ENCODE measurements at places on chromosomes 11 and 22.

- no peak for DNase-seq
Observed at GRCh38 chr22:24086310-24086709, 75.2 kb downstream of the CABIN1 start.

DNA sequence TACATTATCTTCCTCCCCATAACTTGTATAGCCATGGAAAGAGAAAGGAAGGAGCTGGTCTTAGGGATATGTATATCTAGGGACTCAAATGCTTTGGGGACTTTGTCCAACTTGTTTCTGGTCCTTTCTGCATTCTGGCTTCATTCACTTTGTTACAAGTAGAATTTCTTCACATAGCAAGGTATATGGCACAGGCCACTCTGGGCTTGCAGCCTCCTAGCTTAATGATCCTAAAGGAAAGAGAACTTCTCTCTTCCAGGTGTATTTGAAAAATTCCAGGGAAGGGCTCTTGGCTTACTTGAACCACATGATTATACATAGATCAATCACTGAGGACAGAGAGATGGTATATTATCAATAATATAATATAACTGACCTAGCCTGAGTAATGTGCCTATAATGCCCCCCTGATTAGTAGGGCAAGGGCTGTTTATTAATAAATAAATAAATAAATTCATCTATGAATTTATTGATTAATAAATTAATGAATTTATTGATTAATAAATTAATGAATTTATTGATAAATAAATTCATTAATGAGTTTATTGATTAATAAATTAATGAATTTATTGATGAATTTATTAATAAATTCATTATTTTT is 48.2 kb upstream of the CEP295 start:
- DNase-seq, result no peak

GRCh38 chr11:14619603-14620531 is 23.7 kb upstream of the PDE3B start:
- no peak for DNase-seq

DNA sequence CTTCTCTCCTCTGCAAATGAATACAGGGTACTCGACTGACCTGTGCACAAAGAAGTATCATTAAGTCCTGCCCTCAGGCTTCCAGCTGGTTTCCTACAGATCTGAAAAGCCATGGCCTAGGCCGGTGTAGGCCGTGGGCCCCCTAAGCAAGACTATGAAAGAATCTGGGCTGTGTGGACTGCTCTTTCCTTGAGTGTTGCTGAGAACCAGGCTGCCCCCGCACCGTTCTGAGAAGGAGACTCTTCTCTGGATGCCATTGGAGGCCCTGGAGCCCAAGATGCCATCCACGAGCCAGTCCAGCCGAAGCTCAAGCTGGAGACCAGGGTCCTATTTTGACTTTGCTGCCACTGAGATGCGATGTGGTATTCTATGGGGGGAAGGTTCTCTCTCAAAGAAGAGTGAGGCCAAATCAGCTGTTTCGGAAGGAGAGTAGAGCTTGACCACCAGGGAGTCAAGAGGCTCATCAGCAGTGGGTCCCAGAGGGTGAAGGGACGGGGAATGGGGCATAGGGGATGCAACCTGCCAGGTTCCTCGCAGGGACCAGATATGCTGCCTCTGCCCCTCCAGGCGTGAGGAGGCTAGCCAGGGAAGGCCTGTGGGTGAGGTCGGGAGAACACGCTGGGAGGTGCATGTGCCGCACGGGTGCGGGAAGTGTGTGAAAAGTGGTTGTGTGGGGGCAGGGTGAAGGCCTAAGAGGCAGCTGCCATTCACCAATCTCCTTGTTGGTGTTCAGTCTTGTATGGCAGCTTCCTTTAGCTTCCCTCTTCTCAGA is 96.4 kb upstream of the B3GAT1 start:
- DNase-seq, result no peak

- DNase-seq, result no peak
Observed at GRCh38 chr22:30712094-30712493, 17.4 kb downstream of the OSBP2 start.

DNA sequence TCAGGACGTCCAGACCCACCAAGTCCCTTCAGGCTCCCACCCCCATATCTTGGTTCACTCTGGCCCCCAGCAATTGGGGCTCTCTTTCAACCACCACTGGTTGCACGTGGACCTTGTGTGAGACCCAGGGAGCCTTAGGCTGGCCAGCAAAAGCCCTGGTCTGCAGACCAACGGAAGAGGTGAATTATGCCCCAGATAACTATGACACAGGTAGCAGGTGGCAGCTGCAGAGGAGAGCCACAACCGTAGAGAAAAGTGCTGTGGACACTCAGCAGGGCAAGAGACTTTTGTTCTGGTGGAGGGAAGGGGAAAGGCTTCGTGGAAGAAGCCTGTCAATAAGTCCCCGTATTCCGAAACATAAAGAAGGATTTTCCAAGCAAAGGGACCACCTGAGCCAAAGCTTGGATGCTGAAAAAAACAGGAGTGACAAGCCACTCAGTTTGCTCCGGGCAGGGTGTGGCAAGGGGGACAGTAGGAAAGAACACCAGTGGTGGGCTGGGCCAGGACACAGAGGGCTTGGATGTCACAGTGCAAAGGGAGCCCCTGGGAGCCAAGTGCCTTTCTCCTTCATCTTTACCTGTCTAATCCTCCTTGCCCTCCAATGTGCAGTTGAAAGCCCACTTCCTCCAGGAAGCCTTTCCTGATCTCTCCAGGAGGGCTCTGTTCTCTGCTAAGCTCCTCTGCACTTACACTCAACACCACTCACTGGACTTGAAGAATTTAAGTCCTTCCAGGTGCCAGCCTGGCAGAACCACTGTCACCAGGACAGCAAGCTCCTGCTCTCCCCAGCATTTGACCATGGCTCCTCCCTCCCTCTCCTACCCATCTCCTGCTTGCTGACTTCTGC is 264.7 kb downstream of the BUD13 start:
- DNase-seq, result no peak

- DNase-seq, result no peak
Observed at GRCh38 chr22:40175611-40176244, 2.0 kb upstream of the TNRC6B start.

GRCh38 chr11:73281796-73282660 is 9.9 kb downstream of the P2RY6 start:
- DNase-seq, result no peak

- no peak for DNase-seq
Observed at GRCh38 chr11:46285594-46286033, 8.2 kb downstream of the CREB3L1 start.

GRCh38 chr11:84142411-84142810 is 856.2 kb upstream of the CCDC90B start:
- no peak for DNase-seq

Measured in brain microvascular endothelial cell (primary cell).